ENCODE measurements at places on chromosomes 16 and 17.

- no peak for DNase-seq
These were observed 150.0 kb downstream of the MSI2 start for GRCh38 chr17:57406131-57406980.

GRCh38 chr17:55166506-55166905 lies 98.3 kb upstream of the HLF start:
- no peak for DNase-seq

DNA sequence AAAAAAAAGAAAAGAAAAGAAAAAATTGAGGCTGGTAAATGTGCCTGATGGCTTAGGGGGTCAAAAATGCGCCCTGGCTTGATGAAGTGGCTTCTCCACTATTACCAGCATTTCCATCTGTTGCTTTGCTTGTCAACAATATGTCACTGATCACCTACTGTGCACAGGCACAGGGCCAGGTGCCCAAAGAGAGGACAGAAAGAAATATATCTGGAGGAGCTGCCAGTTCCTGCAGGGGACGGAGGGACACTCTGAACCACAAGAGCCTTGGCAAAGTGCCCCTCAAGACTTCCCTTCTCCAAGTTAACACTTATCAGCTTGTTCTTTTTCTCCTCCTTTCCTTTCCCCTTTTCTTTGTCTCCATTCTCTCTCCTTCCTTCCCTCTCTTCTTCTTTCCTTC lies 34.7 kb downstream of the GINS3 start:
- DNase-seq, result no peak

DNA sequence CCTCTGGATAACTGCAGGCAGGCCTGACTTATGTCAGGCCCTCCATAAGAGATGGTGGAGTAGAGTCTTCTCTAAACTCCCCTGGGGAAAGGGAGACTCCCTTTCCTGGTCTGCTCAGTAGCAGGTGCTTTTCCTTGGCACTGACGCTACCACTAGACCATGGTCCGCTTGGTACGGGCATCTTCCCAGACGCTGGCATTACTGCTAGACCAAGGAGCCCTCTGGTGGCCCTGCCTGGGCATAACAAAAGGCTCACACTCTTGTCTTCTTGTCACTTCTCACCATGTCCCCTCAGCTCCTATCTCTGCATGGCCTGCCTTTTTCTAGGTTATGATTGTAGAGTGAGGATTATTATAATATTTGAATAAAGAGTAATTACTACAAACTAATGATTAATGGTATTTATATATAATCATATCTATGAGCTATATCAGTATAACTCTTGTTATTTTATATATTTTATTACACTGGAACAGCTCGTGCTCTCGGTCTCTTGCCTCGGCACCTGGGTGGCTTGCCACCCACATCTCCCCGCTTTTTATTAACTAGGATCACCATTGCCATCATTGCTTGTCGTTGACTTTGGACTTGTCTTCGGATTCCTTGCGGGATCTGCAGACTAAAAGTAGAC lies 59.8 kb upstream of the ARL4D start:
- peak; percentile 31 for DNase-seq

GRCh38 chr16:56163938-56164337 lies 27.4 kb upstream of the GNAO1 start:
- DNase-seq, result no peak

- no peak for DNase-seq
These were observed 4.0 kb upstream of the C16orf46 start for GRCh38 chr16:81081014-81081413.

GRCh38 chr16:60107437-60107836 lies 1373.3 kb upstream of the GOT2 start:
- no peak for DNase-seq

GRCh38 chr17:49494986-49495841 lies at the start of gene NGFR:
Gene NGFR, plus strand, starts transcription at chr17:49495293. Its CDS starts 125 bp downstream, at chr17:49495418.
- no peak for DNase-seq

GRCh38 chr16:24753000-24753399 lies 23.5 kb downstream of the TNRC6A start:
- DNase-seq, result no peak

DNA sequence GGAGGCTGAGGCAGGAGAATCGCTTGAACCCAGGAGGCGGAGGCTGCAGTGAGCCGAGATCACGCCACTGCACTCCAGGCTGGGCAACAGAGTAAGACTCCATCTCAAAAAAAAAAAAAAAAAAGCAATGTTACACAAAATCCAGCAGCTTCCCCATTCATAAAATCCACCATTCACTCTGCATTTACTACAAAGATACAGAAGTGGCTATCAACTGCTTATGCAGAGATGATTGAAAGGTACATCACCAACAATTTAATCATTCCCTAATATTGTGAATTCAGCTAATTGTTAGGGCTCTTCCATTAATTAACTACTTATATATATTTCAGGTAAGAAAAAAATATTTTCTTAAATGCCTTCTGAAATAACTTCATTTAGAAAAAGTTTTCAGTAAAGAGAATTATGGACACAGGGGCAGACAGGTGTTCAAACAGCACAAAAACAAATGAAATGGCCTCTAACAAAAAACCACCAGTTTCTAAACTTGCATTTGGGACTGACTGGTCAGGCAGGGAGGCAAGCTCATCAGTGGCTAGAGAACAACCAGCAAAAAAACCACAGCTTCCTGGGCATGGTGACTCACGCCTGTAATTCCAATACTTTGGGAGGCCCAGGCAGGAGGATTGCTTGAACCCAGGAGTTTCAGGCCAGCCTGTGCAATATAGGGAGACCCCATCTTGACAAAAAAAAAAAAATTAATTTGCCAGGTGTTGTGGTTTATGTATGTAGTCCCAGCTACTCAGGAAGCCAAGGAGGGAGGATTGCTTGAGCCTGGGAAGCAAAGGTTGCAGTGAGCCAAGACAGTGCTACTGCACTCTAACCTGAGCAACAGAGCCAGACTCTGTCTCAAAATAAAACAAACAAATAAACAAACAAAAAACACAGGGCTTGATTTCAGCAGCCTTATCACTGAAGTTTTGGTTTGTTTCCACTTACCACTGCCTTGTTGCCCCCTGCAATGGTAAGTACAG lies 26.3 kb downstream of the ERN1 start:
- no peak for DNase-seq

- DNase-seq, result no peak
These were observed 10.3 kb upstream of the CDIPT start for GRCh38 chr16:29873319-29873718.

GRCh38 chr16:31168848-31169247 lies 11.1 kb upstream of the FUS start:
- no peak for DNase-seq

DNA sequence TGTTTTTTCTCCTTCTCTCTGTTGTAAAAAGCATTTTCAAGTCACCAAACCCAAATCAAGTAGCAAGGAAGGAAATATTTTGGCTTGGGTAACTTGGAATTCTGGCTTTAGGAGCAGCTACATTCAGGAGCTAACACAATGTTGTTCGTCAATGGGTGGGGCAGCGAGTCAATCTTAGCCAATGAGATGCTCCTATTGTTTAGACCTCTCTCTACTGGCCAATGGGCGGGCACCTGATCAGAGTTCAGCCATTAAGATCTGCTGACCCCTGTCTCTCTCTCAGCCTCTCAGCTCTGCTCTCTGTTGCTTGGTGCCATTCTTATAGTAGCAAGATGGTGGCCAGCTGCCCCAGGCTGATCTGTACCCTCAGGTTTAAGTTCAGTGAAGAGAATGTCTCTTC lies 83.2 kb downstream of the IRX3 start:
- DNase-seq, result no peak

- no peak for DNase-seq
These were observed 122.3 kb downstream of the SPACA3 start for GRCh38 chr17:33113991-33114370.

DNA sequence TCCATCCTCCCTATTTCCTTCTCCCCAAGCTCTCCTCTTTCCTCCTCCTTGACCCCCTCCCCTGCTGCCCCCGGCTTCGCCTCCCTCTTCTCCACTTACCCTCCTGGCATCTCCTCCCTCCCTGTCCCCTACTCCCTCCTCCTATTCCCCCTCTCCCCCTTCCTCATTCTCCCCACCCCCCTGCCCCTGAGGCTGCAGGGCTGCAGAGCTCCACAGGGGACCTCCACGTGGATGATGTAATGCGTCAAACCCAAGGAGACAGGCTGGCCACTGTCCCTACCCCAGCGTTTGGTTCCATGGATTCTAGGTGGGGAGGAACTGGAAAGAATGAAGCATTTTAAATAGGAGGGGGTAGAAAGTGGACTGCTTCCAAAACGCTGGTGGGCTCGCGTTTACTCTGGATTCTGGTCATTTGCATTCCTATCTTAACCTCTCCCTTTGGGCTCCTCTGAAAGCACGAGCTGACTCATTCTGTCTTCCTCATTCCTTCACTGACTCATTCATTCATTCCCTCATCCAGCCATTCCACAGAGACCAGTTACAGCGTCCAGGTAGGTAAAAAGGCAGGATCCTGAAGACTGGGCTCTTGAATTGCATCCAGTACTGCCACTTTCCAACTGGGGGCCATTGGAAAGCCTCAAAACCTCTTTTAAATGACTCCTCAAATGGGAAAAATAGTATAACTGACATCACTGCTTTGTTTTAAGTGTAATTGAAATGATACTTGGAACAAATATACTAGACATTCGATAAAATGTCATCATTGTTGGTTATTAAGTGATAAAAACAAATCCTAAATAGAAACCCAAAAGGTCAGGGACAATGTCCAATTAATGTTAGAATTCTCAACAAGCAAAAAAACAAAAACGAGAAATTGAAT lies 943 bp upstream of the COTL1 start:
- no peak for DNase-seq

DNA sequence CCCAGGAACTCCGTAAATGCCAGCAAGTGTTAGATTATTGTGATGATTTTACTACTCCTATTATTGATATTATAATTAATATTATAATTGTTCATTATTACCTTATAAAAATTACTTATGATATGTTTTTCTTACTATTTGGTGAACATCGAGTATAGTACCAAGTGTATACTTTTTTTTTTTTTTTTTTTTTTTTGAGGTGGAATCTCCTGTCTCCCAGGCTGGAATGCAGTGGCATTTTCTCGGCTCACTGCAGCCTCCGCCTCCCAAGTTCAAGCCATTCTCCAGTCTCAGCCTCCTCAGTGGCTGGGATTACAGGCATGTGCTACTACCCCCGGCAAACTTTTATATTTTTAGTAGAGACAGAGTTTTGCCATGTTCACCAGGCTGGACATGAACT lies 347.0 kb downstream of the WWOX start:
- no peak for DNase-seq

- DNase-seq, result no peak
These were observed 17.9 kb upstream of the ZNF652 start for GRCh38 chr17:49379926-49380325.

DNA sequence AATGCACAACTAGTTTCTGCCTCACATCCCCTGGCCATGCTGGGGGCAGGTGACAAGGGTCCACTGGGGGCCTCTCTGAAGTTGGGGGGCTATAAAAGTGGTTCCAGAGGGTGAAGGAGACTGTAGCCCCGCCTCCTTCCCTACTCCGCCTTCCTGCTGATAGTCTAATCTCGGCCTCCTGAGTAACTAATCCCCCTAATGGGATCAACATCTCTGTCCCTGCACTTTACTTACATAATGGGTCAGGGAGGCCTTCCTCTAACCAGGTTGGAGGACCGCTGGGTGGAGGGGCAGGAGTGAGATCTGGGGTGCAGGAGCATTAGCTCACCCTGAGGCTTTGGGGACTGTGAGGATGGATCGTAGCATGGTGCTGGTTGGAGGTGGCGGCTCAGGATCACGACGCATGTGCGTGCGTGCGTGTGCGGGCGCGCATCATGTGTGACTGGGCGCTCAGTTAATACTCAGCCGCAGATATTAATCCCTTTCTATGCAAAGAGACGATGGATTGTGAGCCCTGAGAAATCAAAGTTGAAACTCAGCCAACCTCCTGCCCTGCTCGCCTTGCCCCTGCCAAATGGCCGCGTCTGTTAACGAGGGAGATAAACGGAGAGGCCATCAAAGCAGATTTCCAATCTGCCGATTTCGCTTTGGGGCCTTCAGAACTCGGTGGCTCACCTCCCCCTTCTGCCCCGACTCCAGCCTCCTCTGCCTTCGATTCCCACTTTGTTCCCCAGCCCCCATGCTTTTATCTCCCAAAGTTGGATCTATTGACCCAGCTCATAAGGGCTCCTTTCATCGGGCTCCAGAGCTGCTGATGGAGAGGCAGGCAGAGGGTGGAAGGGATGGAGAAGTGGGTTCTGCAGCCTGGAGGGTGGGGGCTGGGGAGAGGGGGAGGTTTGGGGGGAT lies 107.3 kb downstream of the SDK2 start:
- DNase-seq, result no peak

DNA sequence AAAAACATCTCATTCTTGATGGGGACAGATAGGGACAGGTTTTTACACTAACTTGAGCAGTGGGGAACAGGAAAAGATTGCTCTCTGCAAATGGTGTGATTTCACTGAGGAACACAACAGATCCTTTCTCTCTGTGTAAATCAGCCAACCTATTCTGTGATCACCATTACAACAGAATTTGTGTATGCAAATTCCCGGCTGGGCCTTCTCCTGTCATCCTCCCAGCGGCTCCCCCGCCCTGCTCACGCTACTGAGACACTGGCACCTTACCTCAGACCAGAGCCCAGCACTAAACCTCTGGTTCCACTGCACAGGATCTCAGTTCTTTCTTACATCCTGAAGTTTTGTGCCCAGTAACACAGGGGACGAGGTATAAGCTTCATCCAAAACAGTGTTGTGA lies 97.0 kb upstream of the FA2H start:
- DNase-seq, result no peak

DNA sequence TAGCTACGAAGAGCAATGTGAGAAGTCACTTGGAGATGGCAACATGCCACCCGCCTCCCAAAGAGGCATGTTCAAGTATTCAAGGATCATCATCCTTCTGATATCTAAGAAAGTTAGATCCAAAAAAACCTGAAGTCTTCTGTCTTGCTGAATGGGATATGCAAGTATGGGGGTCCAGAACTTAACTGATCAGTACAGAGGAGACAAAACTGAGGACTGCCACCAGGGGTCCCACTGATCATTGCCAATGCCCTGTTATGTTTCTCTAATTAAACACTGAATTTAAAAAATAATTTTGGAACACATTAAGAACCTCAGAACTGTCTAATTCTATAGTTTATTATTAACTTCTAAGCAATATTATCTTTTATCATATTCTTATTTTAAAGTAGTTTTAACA lies 99.7 kb downstream of the CDH8 start:
- no peak for DNase-seq

GRCh38 chr16:88323546-88324330 lies 59.0 kb upstream of the ZNF469 start:
- no peak for DNase-seq

DNA sequence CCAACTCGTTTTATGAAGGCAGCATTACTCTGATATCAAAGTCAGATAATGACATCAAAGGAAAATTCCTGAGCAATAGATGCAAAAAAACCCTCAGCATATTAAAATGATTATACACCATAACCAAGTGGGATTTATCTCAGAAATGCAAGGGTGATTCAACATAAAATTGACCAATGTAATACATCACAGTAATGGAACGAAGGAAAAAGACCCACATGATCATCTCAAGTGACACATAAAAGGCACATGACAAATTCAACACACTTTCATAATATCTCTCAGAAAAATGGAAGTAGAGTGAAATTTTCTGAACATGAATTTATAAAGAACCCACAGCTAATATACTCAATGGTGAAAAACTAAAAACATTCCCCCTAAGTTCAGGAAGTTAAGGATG lies 118.8 kb downstream of the ITFG1 start:
- no peak for DNase-seq

GRCh38 chr16:918068-918467 lies 52.7 kb downstream of the LMF1 start:
- no peak for DNase-seq

Measured in activated T-helper 1 cell treated with anti-CD3 and anti-CD28 coated beads, Interleukin-2, amount 50 U/mL, for 16 hours (primary cell).